Activated naive CD4-positive, alpha-beta T cell (primary cell): ENCODE measurements at places on chromosomes 1 and 21.

- DNase-seq, result no peak
Measured at GRCh38 chr1:12460911-12461621, 156.9 kb downstream of the DHRS3 start.

- DNase-seq, result no peak
Measured at GRCh38 chr1:159838715-159839114, 12.0 kb downstream of the SLAMF8 start.

DNA sequence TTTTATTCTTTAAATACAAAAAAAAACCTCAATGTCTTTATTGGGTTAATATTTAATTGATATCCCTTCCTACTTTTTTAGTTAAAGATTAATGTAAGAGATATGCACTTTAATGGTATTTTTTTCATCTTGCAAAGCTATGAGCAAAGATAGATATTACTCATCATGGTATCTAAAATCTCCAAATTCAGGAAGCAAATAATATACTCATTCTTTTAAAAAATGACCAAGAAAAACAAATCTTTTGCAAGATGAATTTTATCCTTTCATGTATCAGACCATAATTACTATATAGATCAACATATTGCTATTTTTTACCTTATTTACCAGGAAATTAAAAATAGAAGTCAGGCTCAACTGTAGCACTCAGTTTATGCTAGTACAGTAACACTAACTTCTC, 330.4 kb downstream of the KCNT2 start:
- no peak for DNase-seq

DNA sequence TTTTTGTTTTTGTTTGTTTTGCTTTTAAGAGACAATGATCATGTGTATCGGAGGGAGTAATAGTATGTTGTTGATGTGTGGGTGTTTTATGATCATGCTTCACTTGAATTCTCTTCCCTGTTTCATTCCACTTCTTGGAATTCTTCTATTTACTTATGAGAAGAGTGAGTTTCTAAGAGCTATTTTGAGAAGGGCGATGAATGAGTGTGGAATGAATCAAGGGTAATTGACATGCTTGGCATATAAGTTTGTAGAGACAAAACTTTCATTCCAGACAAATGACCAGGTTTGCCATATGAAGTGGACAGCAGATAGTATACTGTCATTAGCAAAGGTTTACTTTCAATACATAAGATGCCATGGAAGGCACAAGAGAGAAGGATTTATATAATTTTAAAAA, 42.3 kb upstream of the PDC start:
- no peak for DNase-seq

- DNase-seq, result no peak
Measured at GRCh38 chr1:215863796-215864195, 296.7 kb downstream of the KCTD3 start.
